ENCODE measurements at places on chromosomes 2 and 18. TPM values are rescaled to one million over a fixed set of nuclear protein-coding genes. Genes with fewer than 3 reads are reported as not detected.

CFAP65 gene
- total RNA-seq: 2.1 TPM

PTH2R gene
- 0.87 TPM for total RNA-seq

ZAP70 gene
- total RNA-seq: 1.2 TPM

CRYGD gene
- not detected for total RNA-seq

ST6GAL2 gene
- 18.7 TPM for total RNA-seq

GRB14 gene
- total RNA-seq: 8.8 TPM

MYL12B gene
- total RNA-seq: 211 TPM

DNA sequence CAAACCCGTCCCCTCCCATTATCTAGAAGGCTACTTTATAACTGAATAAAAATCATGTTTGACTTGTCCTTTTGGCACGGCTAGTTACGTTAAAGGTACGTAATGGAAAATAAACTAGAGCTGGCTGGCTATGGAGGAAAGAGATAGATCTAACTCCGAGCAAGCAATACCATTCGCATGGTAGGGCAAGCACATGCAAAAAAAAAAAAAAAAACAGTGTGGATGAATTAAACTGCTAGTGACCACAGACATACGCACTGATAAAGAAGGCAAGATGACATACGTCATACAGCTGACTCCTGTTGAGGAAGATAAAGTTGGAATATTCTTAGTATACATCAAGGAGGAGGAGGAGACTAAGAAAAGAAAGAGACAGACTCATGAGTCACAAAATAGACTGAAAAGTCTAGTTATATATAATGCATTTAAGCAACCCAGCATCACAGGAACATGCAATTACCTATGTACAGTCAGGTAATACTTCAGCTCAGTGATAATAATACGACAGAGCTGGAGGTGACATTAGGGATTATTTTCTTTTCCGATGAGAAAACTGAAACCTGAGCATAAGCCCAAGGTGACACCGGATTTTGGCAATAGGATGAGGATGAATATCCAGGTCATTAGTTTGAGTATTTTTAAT lies 37.9 kb upstream of the NARS1 start:
- DNase-seq: no peak

- no peak for DNase-seq
These were observed 79.6 kb downstream of the MSTN start for GRCh38 chr2:189982780-189983394.

DNA sequence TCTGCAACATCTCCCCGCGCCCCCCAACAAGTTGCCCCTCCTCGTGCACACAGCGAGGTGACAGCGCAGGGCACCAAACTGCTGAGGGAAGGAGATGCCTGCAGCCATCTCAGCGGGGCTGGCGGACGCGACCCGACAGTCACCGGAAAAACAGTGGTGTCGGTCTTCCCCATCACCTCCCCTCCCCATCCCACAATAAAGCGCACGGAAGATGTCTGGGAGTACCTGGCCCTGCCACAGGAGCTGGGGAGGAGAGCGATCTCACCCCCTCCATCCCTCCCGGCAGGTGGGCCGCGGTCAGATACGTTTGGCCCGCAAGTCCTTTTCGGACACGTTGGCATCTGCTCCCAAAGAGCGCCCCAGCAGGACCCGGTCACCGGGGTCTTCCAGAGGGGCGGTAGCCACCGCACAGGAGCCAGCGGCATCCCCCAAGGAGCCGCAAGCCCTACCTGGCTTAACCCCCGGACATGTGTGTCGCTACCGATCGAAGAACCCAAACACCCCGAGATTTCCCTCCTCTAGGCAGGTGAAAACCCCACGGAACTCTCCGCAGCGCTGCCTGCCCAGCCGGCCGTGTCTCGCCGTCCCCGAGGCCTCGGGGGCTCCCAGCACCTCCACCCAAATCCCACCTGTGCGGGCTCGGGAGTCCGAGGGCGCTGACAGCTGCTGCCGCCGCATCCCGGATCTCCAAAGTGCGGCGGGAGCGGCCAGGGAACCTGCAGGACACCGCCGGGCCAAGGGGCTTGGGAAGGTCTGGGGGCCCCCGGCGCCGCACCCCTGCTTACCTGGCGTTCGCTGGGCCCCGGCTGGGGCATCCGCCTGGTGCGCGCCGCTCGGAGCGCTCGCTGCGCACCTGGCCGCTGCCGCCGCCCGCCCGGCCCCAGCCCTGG lies 657 bp downstream of the ATP8B1 start:
- no peak for DNase-seq

GRCh38 chr2:20568501-20569463 lies 82.1 kb downstream of the HS1BP3 start:
- no peak for DNase-seq

DNA sequence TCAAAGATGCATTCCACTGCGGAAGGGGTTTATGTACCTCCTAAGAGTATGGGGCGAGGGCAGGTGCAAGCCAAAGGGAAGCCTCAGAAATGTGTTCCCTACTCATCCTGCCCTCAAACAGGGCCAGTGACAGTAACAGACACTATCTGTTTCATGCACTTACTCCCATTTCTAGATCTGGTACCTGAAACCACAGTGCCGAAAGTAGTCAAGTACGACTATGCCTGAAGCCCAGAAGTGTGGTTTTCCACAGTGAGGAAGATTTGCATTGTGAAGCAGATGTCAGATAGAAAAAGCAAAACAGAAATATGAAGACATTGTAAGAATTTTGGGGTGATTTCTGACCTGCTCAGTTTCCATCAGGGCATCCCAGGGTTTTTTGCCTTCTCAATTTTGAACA lies 748.7 kb downstream of the RNF144A start:
- DNase-seq: no peak

GRCh38 chr2:195687320-195688086 lies 30.5 kb downstream of the SLC39A10 start:
- DNase-seq: no peak

Data from type B pancreatic cell (in vitro differentiated cells).